ENCODE measurements at places on chromosomes 13 and 19. TPM values are rescaled to one million over a fixed set of nuclear protein-coding genes. Genes with fewer than 3 reads are reported as not detected.

The PDX1 gene
- not detected for total RNA-seq

The HSPB6 gene
- 29.4 TPM for total RNA-seq

The GEMIN7 gene
- 16.1 TPM for total RNA-seq

The MYPOP gene
- 7.5 TPM for total RNA-seq

The SIAH3 gene
- 0.06 TPM for total RNA-seq

The ZNF229 gene
- 2.8 TPM for total RNA-seq

The SPHK2 gene
- 23.8 TPM for total RNA-seq

The NECTIN2 gene
- 75.1 TPM for total RNA-seq

The SLC15A1 gene
- total RNA-seq, result not detected

The LGI4 gene
- 6.3 TPM for total RNA-seq

The IFNL1 gene
- total RNA-seq, result not detected

The PEG3 gene
- 5.0 TPM for total RNA-seq

The SHFL gene
- 43.4 TPM for total RNA-seq

The TUBB4A gene
- total RNA-seq, result 1.2 TPM

The ATP12A gene
- 1.3 TPM for total RNA-seq

The PLK5 gene
- not detected for total RNA-seq

The POGLUT2 gene
- total RNA-seq, result 5.9 TPM

The CYP4F11 gene
- total RNA-seq, result 3.5 TPM

The ZNF420 gene
- total RNA-seq, result 9.1 TPM

The KL gene
- 14.7 TPM for total RNA-seq

The ZNF780A gene
- total RNA-seq, result 23.5 TPM

The NCR1 gene
- 2.4 TPM for total RNA-seq

The PALM3 gene
- total RNA-seq, result 7.7 TPM

The ADM5 gene
- 2.1 TPM for total RNA-seq

The KLK5 gene
- not detected for total RNA-seq

The TGFBR3L gene
- 2.1 TPM for total RNA-seq

The LILRA5 gene
- total RNA-seq, result 21.9 TPM

The GPR4 gene
- 10.5 TPM for total RNA-seq

The CD79A gene
- total RNA-seq, result 1.2 TPM

The ZNF599 gene
- 5.9 TPM for total RNA-seq

The IQCN gene
- total RNA-seq, result 4.1 TPM

The PTH2 gene
- total RNA-seq, result not detected

The C1QTNF9 gene
- total RNA-seq, result not detected

The TEX101 gene
- not detected for total RNA-seq

The PEAK3 gene
- total RNA-seq, result 7.5 TPM

The SOX1 gene
- total RNA-seq, result not detected

The NKPD1 gene
- not detected for total RNA-seq

The CYP2A6 gene
- total RNA-seq, result 2.0 TPM

The KLK3 gene
- not detected for total RNA-seq

The SMIM24 gene
- total RNA-seq, result not detected

The C19orf67 gene
- not detected for total RNA-seq

The SPPL2B gene
- 52.3 TPM for total RNA-seq

The RAB8A gene
- total RNA-seq, result 110 TPM

The TMEM190 gene
- total RNA-seq, result 16.2 TPM

The ZNF560 gene
- total RNA-seq, result 0.83 TPM

The TNFSF11 gene
- total RNA-seq, result not detected

The GATAD2A gene
- total RNA-seq, result 84.0 TPM

The PIAS4 gene
- 27.6 TPM for total RNA-seq

The CYP4F2 gene
- not detected for total RNA-seq

The CATSPERD gene
- total RNA-seq, result 6.4 TPM

The HCN2 gene
- total RNA-seq, result 0.24 TPM

The SIGLEC9 gene
- 24.8 TPM for total RNA-seq

The ZNF534 gene
- 0.18 TPM for total RNA-seq

The TNNT1 gene
- total RNA-seq, result not detected
